ENCODE measurements at places on chromosomes 7 and 10.
A peak's percentile ranks its signal among the peaks of the same experiment; 100 is the strongest.

GRCh38 chr7:128755819-128756476 is 16.8 kb downstream of the CALU start:
- no peak for DNase-seq

- DNase-seq = no peak
These were observed 78.0 kb upstream of the PPP2R2D start for GRCh38 chr10:131822692-131823245.

- no peak for DNase-seq
These were observed 375.9 kb downstream of the DNAJB6 start for GRCh38 chr7:157712666-157713235.

DNA sequence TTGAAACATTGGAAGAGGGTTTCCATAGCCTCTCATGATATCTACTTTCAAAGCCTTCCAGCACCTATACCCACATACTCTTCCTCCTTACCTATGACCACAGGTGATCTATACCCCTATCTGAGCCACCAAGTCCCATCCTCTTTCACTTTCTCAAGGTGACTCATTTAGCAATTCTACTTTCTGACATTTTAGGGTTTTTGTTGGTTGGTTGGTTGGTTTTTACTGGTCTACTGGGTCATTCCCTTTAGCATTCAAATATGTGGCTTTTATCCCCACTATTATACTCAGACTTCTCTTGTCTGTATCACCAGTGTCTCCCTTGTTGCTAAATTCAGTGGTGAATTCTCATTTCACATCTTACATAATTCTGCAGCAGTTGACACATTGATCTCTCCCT is 130.4 kb upstream of the STEAP4 start:
- DNase-seq = no peak

GRCh38 chr7:133401225-133401624 is 148.3 kb downstream of the EXOC4 start:
- DNase-seq = no peak

- no peak for DNase-seq
These were observed 422.9 kb upstream of the SEMA3A start for GRCh38 chr7:84617265-84618030.

- DNase-seq = no peak
These were observed 19.4 kb downstream of the HIPK2 start for GRCh38 chr7:139758388-139758787.

DNA sequence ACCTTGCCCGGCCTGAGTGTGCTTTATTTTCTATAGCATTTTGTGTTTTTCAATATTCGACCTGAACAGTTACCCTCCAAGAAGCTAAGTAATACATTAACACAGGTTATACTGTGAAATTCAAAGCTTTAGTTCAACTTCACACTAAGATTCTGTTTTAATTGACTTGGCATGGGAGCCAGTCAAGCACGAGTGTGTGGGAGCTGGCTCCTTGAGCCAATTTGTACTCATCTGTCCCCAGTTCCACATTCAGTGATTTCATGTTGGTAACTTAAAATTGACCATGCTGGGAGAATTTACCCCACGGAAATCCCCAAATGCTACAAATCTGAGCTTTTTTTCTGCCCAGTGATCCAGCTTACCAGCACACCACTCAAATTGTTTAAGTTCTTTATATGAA is 20.3 kb downstream of the TSPAN12 start:
- DNase-seq = no peak

DNA sequence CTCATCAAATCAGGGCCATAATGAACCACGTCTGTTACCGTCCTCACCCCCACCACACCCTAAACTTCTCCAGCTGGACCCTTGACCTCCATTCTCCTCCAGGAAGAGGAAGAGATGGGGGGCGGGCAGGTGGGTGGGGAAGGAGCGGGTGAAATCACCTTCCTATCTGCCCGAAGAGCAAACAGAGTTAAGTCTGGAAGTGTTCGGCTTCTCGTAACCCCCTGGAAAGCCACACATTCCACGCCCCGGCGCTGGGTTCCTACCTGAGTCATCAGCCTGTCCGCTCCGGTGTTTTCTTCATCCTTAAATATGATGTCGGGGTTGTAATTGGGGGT is 736 bp downstream of the SHH start:
- DNase-seq = peak; percentile 35

- no peak for DNase-seq
These were observed 13.6 kb downstream of the ZDHHC6 start for GRCh38 chr10:112433136-112433535.

- DNase-seq = no peak
These were observed 81.4 kb downstream of the ADCYAP1R1 start for GRCh38 chr7:31133497-31133896.

- no peak for DNase-seq
These were observed 30.3 kb downstream of the CACNA2D1 start for GRCh38 chr7:82413237-82413636.

DNA sequence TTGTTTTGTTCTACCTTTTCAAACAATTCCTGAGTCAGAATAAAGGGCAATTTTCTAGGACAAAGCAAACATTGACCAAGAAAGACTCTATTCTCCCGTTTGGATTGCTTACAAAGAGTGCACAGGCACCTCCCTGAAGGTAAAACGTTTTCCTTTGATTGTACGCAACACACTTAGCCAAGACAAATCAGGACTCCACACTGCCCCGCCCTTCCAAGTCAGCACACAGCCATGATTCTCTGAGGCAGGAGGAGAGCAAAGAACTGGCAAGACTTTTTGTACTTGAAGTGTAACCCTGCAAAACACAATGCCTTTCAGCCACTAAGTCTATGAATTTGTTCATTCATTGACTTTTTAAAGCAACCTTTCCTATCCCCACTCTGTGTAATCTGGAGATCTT is 85.0 kb upstream of the FAM180A start:
- no peak for DNase-seq

DNA sequence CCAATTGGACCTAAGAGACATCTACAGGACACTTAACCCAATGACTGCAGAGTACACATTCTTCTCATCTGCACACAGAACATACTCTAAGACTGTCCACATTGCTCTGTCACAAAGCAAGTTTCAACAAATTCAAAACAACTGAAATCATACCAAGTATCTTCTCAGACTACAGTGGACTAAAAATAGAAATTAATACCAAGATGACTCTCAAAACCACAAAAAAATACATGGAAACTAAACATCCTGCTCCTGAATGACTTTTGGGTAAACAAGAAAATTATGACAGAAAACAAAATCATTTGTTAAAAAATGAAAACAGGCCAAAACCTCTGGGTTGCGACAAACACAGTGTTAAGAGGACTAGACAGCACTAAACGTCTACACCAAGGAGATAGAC is 24.5 kb downstream of the SNX13 start:
- no peak for DNase-seq

GRCh38 chr7:51187941-51188340 is 128.7 kb downstream of the COBL start:
- DNase-seq = no peak

DNA sequence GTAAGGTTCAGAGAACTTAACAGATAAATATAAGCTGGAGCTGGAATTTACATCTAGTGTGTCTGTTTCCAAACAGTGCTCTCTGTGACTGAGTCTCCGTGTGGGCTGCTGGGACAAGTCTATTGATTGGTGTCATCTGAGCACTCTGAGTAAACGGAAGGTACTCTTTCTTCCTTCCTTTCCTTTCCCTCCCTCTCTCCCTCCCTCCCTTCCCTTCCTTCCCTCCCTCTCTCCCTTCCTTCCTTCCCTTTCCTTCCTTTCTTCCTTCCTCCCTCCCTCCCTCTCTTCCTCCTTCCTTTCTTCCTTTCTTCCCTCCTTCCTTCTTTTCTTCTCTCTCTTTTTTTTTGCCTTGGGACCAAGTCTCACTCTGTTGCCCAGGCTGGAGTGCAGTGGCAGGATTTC is 61.8 kb downstream of the ANKRD61 start:
- DNase-seq = no peak

DNA sequence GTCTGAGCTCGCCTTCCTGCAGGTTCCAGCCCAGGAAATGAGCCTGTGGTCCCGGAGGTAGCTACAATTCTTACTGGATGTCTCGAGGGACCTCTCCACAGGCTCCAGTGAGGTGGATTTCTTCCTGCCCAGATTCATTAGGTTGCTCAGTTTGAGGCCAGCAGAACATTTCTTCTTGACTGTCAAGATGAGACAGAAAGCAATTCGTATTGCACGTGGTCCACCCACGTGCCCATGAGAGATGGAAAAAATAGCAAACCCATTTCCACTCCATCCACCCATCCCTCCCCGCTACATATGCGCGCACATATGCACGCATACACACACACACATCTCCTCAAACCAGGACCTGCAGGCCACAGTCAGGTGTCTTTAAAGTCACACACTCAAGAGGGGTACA is 68.7 kb downstream of the VWA2 start:
- no peak for DNase-seq

GRCh38 chr10:122182308-122182707 is 88.8 kb upstream of the BTBD16 start:
- no peak for DNase-seq

GRCh38 chr10:19815036-19815730 is 1.0 kb upstream of the PLXDC2 start:
- DNase-seq = peak; percentile 27

DNA sequence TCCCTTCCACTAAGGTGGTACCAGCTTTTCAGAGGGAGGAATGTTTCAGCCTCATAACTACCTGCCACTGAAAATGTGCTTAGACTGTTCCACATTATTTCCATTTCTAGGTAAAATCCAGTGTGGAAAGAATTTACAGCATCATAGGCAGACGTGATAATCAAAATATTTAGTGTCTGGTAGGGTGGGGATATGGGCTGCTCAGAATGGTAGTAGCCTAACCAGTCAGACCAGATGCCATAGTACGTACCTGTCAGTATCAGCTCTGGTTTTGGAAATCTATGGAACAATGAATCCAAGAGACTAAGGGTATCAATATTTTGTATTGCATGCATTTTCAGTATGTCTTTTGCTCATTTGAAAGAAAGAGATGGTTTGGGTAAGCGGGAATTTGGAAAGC is 76.8 kb upstream of the APBB1IP start:
- DNase-seq = no peak

- no peak for DNase-seq
These were observed 2.7 kb upstream of the MPP7 start for GRCh38 chr10:28305553-28305952.

GRCh38 chr10:92832998-92833650 is 15.2 kb upstream of the EXOC6 start:
- no peak for DNase-seq

GRCh38 chr7:153382641-153383101 is 623.1 kb downstream of the ACTR3B start:
- DNase-seq = no peak

DNA sequence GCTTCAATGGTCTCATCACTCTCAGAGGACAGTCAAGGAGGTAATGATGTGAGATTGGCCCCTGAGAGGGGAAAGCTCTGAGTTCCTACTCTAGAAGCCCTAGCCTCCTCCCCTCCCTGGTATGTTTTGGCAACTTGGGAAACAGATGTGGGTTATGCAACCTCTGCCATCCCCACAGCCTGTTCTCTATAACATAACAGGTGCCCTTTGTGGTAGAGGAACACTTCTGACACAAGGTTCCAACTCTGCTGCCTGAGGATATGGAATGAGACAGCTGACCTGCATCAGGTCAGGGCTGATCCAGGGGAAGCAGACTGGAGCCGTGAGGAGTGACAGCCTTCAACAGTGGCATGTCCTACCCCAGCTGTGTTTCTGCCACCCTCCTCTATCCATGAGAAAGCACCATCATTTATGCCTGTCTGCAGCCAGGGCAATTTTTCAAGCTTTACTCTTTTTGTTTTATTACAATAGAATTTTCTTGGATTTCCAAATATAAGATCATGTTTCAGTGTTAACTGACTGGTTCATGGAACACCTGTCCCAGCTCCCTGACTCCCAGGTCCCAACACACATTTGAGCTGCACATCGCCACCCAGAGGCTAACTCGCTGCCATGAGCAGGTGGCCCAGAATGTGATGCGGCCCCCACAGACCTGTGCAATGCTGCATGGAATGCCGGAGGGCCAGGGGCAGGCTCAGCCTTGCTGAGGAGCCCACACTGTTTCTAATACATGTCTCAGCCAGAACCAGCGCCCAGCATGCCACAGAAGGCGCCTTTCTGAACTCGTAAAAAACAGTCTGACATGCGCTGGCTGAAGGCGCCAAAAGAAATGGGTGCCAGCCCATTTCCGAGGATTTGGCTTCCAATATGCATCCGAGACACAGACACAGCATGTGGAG is 124.8 kb upstream of the CHST15 start:
- no peak for DNase-seq

- DNase-seq = no peak
These were observed 70.9 kb upstream of the CCDC71L start for GRCh38 chr7:106731646-106732444.

GRCh38 chr7:131080754-131081153 is 246.9 kb upstream of the MKLN1 start:
- DNase-seq = no peak

GRCh38 chr10:98364432-98365102 is 50.4 kb downstream of the PYROXD2 start:
- no peak for DNase-seq

DNA sequence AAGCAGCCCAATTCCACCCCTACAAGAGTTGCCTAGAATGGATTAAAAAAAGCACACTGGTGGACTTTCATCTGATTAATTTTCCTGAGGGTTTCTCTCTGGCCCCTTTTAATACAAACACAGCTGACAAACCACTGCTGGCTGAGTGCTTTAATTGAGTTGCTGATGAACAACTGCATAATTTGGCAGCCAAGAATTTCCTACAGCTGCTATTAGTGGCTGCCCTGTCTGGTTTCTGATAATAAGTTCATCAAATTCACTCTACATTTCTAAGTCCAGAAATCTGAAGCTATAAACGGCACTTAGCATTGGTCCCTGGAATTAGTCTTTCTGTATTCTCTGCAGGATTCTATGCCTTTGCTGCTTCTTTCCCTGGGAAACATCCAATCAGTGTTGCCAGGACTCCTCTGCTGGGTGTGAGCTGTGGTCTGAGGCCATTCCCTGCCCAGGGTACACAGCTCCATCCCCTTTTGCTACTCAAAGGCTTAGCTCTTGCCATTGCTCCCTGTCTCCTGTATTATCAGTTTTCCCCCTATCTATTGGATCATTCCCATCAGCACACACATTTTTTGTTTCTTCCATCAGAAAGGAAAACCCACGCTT is 110.6 kb downstream of the LSM5 start:
- DNase-seq = no peak

GRCh38 chr7:78714356-78714755 is 739.1 kb downstream of the MAGI2 start:
- DNase-seq = no peak
